Sigmoid colon (tissue), 7 donors: ENCODE measurements at places on chromosomes 1 and 21. TPM values are rescaled to one million over a fixed set of nuclear protein-coding genes. Genes with fewer than 3 reads are reported as not detected.

Gene LENEP
- total RNA-seq = not detected

Gene ACP6
- 27.8 TPM for total RNA-seq

GRCh38 chr1:25031601-25031965, 101.5 kb upstream of the RUNX3 start:
- no peaks in the 10 kb centered on the region for H3K36me3 ChIP-seq
- peaks cover 13% of the 10 kb centered on the region for H3K4me1 ChIP-seq
- no peak for DNase-seq

DNA sequence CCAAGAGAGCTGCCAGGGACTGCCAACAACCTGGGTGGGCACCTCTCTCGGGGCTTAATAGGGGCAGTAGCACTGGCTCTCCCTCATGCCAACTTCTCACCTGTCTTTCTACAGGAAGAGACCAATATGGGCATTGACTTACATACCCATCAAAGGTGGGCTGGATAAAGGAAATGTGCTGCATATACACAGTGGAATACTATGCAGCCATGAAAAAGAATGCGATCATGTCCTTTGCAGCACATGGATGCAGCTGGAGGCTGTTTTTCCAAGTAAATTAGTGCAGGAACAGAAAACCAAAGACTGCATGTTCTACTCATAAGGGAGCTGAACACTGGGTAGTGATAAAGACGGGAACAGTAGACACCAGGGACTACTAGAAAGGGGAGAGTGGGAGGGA, 172.5 kb downstream of the URB2 start:
- H3K4me3 ChIP-seq = no peak overlapping the region
- no peak for DNase-seq
- H3K27ac ChIP-seq = no peak overlapping the region

Gene FLG2
- not detected for total RNA-seq
